WTC11 (cell line): ENCODE measurements at places on chromosomes 2 and 18. TPM values are rescaled to one million over a fixed set of nuclear protein-coding genes. Genes with fewer than 3 reads are reported as not detected.

DNA sequence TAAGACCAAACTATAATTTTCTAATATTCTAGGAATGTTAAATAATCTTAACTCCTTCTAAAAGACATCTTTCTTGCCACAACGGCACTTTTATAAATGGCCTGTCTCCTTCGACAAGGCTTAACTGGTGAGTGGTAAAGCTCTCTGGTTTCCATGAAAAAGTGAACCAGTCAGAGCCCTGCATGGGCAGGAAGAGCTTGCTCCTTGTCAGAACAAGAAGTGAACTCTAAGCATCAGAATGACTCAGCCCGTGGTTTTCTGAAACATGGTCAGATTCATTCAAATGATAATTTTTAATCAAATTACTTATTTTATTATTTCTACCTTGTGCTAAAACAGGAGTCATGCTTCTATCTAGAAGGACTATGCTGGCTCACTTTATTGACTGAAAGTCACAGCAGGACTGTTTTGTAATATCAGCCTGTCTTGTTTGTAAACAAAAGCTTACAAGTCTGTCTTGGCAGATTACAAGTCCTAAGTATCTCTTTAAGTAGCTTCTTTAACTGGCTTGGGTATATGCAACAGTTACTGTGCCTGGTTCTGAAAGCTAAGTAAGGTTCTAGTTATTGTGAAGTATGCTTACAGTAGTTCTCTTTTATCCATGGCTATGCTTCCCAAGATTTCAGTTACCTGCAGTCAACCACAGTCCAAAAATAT lies 245.4 kb downstream of the NAPG start:
- DNase-seq, result no peak
- no peak overlapping the region for H3K4me3 ChIP-seq
- H3K27ac ChIP-seq, result no peak overlapping the region
- no peaks in the 10 kb centered on the region; the same call in 1 of the 2 replicates for H3K27me3 ChIP-seq
- peaks cover 18% of the 10 kb centered on the region for H3K36me3 ChIP-seq

PXDN gene
- total RNA-seq, result 146 to 166 TPM (median 157 TPM) in 3 replicates

WNT6 gene
- total RNA-seq, result not detected in 3 replicates

GRCh38 chr2:72082887-72083286 lies 64.8 kb downstream of the CYP26B1 start:
- DNase-seq, result no peak
- H3K27me3 ChIP-seq, result no peaks in the 10 kb centered on the region; the same call in 1 of the 2 replicates
- H3K4me3 ChIP-seq, result no peak overlapping the region
- peaks cover 3% of the 10 kb centered on the region for H3K36me3 ChIP-seq
- 0 out of 2 replicates have a peak overlapping the region, but pooled peaks have one; percentile 37 for H3K27ac ChIP-seq
- H3K4me1 ChIP-seq, result no peaks in the 10 kb centered on the region

DNA sequence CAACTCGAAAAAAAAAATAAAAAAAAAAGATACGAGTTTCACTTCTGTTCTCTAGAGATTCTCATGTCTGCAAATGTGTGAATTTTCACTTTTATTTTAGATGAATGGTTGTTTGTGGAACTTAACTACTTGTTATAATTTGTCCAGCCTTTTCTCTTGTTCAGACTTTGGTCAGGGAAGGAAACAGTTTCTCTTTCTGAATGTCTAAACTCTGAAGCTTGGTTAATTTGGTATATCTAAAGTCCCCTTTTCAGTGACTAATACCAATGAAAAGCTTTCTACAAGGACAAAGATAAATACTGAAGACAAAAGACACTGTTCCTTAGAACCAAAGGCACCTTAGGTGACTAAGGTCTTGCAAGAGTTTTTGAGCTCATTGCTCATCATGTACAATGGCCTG lies 144.4 kb upstream of the PIEZO2 start:
- DNase-seq, result no peak
- H3K27me3 ChIP-seq, result no peaks in the 10 kb centered on the region
- H3K4me1 ChIP-seq, result peaks cover 20% of the 10 kb centered on the region
- no peaks in the 10 kb centered on the region for H3K36me3 ChIP-seq

SKOR2 gene
- total RNA-seq, result 0.34 to 1.3 TPM (median 0.37 TPM) in 3 replicates

PLB1 gene
- 0.27 to 0.44 TPM (median 0.39 TPM) in 3 replicates for total RNA-seq

DNA sequence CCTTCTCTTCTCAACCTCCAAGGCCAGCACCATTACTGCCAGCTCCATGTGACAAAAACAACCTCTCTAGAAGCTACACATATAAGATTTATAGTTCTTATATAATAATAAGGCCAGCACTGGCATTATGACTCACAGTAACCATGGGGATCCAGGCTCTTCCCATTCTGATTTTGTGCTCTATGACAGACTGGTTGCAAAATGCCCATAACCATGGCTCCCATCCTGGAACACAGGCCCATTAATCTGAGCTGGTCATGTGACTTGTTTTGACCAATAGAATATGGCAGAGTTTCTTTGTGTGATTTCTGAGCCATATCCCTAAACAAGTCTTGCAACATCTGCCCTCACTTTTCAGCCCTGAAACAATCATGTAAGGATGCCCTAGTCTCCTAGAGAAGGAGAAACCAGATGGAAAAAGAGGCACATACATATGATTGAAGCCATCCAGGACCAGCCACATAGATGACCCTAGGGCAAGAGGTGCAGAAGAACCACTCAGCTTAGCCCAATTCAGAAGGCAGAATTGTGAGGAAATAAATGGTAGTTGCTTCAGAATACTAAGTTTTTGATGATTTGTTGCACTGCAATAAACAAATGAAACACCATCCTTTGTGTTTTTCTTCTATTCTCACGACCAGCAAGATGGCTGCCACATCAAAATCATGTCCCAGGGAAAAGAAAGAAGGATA lies 173.9 kb downstream of the SUCLG1 start:
- H3K27ac ChIP-seq, result no peak overlapping the region
- DNase-seq, result no peak
- H3K27me3 ChIP-seq, result no peaks in the 10 kb centered on the region
- peaks cover 6% of the 10 kb centered on the region; the same call in 1 of the 2 replicates for H3K36me3 ChIP-seq
